ENCODE measurements at places on chromosomes 2 and 18. TPM values are rescaled to one million over a fixed set of nuclear protein-coding genes. Genes with fewer than 3 reads are reported as not detected.

- DNase-seq, result no peak
Observed at GRCh38 chr2:226338825-226339224, 460.8 kb downstream of the IRS1 start.

DNA sequence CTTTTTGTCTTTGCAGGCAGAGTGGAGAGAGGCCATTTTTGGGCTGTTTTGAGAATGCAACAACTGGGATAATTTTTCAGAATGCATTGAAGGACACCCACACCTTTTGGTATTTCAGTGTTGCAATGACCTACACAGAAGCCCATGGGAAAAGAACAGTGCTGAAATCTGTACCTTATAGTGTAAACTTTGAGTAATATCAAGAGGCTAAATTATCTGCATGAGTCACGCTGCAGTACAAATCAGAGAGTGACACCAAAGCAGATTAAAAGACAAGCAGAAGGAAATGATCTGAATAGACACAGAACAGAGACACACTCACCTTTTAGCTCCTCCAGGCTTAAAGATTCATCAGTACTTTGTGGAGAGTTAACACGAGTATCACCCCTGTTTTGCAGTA is 265.3 kb downstream of the PAX3 start:
- DNase-seq, result no peak

GRCh38 chr2:171814883-171815282 is 79.2 kb downstream of the SLC25A12 start:
- no peak for DNase-seq

- no peak for DNase-seq
Observed at GRCh38 chr18:79952456-79952995, 1.1 kb upstream of the SLC66A2 start.

GRCh38 chr2:225399504-225399903 is at the start of gene NYAP2:
Gene NYAP2 (plus strand): TSS chr2:225399710. CDS start chr2:225408881, 9,171 bp downstream.
- no peak for DNase-seq

- no peak for DNase-seq
Observed at GRCh38 chr2:191625016-191625415, 52.9 kb upstream of the NABP1 start.

DNA sequence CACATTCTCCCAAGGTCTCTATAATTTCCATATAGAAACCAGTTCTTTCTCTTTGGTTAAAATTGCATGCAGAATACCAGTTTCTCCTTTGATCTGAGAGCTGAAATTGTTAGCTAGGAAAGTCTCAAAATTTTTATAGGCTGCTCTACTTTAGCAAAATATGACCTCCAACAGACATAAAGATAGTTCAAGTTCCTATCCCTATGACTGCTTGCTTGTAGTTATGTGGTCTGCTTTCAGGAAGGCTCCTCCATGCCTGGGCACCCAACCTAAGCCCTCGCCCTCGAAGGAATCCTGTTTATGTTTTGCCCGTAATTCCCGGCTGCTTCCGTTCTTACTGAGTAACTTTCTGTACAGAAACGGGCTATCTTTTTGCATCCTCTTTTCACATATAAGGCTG is 28.0 kb upstream of the LTBP1 start:
- no peak for DNase-seq

DNA sequence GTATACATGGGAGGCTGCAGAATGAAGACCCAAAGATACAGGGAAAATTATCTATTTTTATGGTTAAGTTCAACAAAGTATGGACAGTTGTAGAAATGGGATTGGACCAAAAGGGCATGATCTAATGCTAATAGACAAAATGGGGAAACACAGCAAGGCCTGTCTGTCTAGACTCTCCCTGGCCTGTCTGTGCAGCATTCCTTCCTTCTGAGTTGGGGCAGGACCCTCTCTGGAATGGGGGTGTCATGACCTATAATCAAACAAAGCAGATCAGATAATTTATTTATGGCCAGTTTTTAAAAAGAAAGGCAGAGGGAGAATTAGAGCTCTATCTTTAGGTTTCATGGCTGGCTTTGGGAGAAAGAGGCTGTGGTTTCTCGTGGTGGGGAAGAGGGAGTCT is 104.4 kb downstream of the CTIF start:
- DNase-seq, result no peak

HOXD10 gene
- 14.8 TPM for total RNA-seq

IL1F10 gene
- total RNA-seq, result not detected

SLC19A3 gene
- 15.2 TPM for total RNA-seq

XDH gene
- 75.2 TPM for total RNA-seq

MTX2 gene
- 34.0 TPM for total RNA-seq

SNORC gene
- 35.0 TPM for total RNA-seq

TXNDC2 gene
- total RNA-seq, result not detected

SCN3A gene
- 0.43 TPM for total RNA-seq
